ENCODE measurements at places on chromosomes 5 and 9.

DNA sequence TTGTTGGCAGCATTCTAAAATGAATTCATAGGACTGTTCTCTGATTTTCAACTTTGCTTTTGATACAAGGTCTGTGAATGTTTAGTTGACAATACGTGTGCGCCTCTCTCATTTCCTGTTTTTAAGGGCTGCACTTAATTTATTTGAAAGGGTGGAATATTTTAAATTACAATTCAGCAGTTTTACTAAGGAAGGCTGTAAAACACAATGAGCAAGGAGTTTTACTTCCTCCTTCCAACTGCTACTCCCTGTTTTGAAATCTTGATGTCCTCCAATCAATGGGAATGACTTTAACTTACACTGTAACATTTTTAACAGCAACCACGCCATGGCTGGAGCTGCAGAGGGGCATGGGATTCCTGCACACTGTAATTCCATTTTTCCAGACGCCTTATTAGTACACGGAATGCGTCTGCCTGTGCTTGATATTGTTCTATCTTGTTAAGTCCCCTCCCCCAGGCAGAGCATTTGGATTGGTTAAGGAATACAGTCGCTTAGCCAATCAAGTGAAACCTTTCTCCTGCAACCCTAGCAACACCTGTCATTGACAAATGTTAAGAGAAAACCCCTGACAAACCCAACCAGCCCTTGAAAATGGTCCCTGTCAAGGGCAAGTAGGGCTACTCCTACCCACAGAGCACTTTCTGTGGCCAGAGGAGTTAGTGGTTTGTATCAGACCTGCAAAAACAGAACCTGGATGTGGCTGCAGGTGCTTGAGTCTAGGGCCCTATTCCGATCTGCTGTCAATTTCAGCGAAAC lies 12.5 kb upstream of the ZSWIM6 start:
- no peak for DNase-seq

DNA sequence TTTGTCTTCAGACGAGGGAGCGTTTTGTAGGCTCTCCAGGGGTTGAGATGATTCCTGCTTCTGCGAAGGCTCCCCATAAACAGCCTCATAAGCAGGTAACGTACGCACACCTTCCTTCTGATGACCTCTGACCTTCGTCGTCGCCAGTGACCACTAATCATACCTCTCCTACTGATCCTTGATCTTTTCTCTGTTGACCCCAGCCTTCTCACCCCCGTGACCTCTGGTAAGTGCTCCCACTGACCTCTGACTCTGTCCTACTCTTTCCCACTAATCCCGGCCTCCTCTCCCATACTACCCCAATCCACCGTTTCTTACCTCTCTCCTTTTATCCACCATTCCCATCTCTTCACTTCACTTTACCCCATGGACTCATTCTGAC lies 345 bp downstream of the DNAI1 start:
- no peak for DNase-seq

- DNase-seq: no peak
Observed at GRCh38 chr9:95876138-95876444, 600 bp downstream of the ERCC6L2 start.

GRCh38 chr5:159244163-159244562 lies 18.9 kb upstream of the UBLCP1 start:
- no peak for DNase-seq

- DNase-seq: no peak
Observed at GRCh38 chr5:169534311-169534880, 49.2 kb upstream of the SPDL1 start.

DNA sequence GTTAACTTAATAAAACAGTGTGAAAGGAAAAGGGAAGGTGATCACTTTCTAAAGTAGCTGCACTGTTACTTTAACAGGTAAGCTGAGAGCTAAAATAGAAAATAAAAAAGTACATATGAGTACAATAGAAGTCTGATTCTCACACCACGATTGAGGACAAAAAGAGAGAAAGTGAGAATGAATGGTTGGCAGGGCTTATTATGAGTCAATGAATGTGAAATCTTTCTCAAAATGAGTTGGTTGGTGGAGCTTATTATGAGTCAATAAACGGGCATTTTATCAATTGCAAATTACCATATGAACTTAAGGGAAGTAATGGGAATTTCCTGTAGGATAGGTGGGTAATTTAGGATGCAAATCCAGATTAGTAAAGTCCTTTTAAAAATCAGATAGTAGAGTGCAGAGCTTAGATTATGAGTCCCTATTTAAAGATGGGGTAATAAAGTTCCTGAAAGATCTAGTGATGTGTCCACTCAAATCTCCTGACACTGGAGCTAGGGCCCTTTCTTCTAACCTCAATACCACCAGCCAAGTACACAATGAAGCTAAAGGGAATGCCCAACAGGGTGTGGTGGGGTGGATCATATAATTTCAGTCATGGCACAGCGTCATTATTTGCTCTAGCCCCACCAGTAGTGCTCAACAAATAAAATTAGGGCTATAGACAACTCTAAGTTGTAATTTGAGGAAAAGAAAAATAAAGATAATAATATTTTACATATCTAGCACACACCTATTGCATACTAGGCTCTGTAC lies 21.1 kb upstream of the TLR4 start:
- DNase-seq: no peak

DNA sequence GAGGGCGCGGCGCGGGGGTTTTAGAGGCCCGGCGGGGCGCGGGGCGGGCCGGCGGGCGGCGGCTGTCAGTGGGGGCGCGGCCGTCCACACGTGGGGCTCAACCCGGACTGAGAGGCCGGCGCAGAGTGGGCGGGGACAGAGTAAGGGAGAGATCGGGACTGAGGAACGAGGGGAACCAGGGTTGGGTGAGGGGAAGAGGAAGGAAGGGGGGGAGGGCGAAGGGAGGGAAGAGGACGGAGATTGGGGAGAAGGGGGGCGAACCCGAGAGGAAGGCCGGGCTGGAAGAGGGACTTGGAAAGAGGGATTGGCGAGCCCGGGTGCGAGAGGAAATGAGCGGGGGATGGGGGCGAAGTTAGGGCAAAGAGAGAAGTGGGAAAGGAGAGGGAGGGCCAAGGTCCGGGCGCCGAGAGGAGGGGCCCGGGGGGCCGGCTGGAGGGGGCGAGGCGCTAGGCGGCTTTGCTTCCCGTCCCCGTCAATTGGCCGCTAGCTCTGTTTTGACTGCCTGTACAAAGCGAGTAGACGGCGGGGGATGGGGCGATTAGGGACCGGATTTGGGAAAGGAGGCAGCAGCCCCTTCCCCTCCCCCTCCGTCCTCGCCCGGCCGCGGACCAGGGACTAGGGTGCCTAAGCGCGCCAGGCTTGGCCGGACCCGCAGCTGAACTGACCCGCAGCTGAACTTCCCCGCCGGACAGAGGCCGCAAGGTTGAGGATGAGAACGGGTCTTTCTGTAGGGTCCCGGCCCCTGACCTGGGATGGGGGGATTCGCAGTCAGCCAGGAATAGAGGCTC lies 399 bp upstream of the FBN2 start:
- no peak for DNase-seq

- no peak for DNase-seq
Observed at GRCh38 chr5:173778784-173779304, 109.3 kb upstream of the CPEB4 start.

DNA sequence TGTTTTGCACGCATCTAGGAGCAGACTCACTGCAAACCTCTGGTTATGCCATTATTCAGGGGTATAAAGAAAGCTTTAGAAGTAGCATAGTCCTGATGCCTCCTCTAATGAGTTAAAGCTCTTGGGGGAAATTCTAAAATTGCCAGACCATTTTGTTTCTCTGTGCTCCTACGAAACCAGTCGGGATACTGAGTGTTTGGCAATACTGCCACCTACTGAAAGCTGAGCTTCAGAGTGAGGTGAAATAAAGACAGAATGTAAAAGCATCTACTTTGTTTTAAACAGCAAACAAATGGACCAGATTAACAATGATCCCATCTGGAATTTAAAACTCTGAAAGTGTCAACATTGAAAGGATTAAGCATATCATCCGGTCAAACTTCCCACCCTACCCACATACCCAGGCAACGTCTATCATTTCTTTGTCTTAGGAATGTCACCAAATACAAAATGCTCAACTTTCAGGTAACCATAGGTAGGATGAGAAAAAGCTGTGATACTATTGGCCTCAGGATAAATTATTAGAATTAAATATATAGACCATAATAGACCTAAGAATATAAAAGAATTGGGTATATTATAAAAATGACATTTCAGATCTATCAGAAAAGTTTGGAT lies 77.8 kb upstream of the SHISAL2B start:
- no peak for DNase-seq

GRCh38 chr9:81363916-81364480 lies 325.3 kb downstream of the TLE1 start:
- no peak for DNase-seq

GRCh38 chr9:38051780-38052546 lies 17.1 kb downstream of the SHB start:
- DNase-seq: no peak

Measured in cortex of kidney (tissue), 1 donor.